ENCODE measurements at places on chromosomes 11 and 22. TPM values are rescaled to one million over a fixed set of nuclear protein-coding genes. Genes with fewer than 3 reads are reported as not detected.

DNA sequence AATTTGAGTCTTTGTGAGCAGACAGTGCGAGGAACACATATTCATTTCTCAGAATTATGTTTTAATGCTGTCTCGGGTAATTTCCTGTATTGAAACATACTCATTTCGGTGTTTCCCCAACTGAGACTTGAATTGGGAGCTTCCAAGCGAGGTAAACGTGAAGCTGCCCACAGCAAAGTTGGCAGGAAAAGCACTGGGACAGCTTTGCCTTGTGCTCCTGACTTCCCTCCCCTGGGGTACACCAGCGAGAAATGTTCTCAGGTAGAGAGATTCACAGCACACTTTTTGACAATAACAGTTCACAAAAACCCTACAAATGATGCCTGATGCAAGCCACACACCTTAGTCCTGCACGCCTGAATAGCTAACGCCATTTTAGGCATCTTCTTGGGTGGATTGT lies 3.1 kb downstream of the HTR3B start:
- no peak overlapping the region for H3K27ac ChIP-seq
- no peaks in the 10 kb centered on the region for H3K4me1 ChIP-seq
- no peaks in the 10 kb centered on the region for H3K36me3 ChIP-seq
- no peaks in the 10 kb centered on the region for H3K27me3 ChIP-seq

Gene INS
- not detected for total RNA-seq

GRCh38 chr22:31630331-31631329 lies 31.4 kb downstream of the PISD start:
- no peak for DNase-seq
- H3K27ac ChIP-seq, result peak overlapping the region; percentile 89
- no peaks in the 10 kb centered on the region for H3K36me3 ChIP-seq
- peaks cover 73% of the 10 kb centered on the region for H3K4me1 ChIP-seq

Gene OR51I1
- not detected for total RNA-seq

GRCh38 chr11:72635309-72635915 lies 38.8 kb downstream of the PDE2A start:
- DNase-seq, result no peak
- H3K4me1 ChIP-seq, result peaks cover 5% of the 10 kb centered on the region
- no peaks in the 10 kb centered on the region for H3K36me3 ChIP-seq
- H3K4me3 ChIP-seq, result no peak overlapping the region
- H3K27me3 ChIP-seq, result no peaks in the 10 kb centered on the region

- H3K27me3 ChIP-seq, result no peaks in the 10 kb centered on the region
- no peak for DNase-seq
- H3K4me1 ChIP-seq, result peaks cover 30% of the 10 kb centered on the region
- H3K4me3 ChIP-seq, result no peak overlapping the region
Measured at GRCh38 chr11:117062498-117062897, 35.7 kb downstream of the SIK3 start.

DNA sequence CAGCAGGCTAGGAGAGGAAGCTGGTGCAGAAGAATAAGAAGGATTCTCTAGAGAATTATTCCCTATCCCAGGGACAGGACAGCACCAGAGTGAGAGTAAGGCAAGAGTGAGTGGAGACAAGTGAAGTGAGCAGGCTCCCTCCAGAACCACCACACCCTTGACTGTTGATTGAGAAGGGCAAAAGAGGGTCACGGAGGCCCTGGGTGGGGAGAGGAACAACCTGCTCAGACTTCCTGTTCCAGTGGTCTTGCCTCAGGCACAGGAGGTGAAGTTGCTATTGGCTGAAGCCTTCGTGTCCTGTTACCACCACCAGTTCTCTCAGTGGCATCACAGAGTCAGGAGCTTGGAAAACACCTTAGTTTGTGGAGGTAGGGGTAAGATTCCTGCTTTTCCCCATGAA lies 51.7 kb upstream of the CCDC89 start:
- no peaks in the 10 kb centered on the region for H3K27me3 ChIP-seq
- peaks cover 5% of the 10 kb centered on the region for H3K4me1 ChIP-seq
- H3K4me3 ChIP-seq, result no peak overlapping the region
- no peak overlapping the region for H3K27ac ChIP-seq
- H3K36me3 ChIP-seq, result no peaks in the 10 kb centered on the region
- no peak for DNase-seq

- peaks cover 26% of the 10 kb centered on the region for H3K4me1 ChIP-seq
- H3K27ac ChIP-seq, result no peak overlapping the region
- no peak overlapping the region for H3K4me3 ChIP-seq
- DNase-seq, result no peak
- H3K36me3 ChIP-seq, result no peaks in the 10 kb centered on the region
Measured at GRCh38 chr11:69670158-69670845, 4.9 kb downstream of the LTO1 start.

Gene MS4A6A
- 30.7 TPM for total RNA-seq

DNA sequence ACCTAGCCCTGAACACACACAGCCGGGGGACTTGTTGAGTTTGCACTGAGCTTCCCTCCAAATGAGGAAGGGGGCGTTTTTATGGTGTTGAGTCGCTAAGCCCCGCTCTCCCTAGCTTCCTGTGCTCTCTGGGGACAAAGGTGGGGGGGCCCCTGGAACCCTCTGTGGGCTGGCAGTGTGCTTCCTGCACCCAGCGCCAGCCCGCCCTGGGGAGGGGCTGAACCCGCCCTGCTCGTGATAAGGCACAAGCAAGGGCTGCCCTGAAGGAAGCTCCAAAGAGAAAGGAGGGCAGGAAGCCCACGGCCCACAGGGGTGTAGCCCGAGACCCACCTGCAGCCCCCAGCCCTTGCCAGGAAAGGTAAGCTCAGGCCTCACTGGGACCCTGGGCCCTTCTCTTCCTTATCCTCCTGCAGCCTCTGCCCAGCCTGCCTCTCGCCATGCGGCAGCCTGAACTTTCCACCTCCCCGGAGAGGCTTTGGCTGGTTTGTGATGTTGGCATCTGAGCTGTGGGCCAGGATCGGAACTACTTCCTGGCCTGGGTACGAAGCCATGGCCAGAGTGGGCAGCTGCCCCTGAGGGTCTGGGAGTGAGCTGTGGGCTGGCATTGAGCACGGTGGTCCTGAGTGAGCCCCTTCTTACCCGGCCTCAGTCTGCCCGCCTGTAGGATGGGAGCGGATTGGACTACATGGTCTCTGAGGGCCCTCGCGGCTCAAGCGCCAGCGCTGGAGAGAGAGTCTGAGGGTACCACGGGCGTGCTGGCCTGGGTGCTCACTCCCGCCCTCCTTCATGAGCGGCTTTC lies at the start of gene FERMT3:
Gene FERMT3, plus strand, starts transcription at position 265 of the 799 bp plus-strand sequence. CDS start 644 bp downstream, outside the sequence.
- DNase-seq, result no peak
- H3K4me3 ChIP-seq, result peak within 1 kb of the TSS; percentile 27
- H3K27me3 ChIP-seq, result no peaks in the 10 kb centered on the region

DNA sequence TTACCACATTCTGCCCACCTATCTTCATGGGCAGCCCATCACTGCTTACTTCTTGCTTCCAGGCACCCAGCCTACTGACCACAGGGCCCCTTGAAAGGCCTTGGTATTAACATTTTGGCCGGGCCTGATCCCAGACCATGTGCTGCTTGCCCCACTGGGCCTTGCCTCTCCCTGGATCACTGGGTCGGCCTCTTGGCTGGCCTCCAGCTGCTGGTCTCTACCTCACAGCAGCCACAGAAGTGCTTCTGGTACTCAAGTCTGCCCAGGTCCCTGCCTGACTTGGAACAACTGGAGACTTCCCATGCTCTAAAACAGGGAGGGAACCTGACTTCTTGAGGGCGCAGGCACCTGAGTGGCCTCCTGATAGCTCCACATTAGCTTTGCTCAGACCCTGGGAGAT lies 63.6 kb downstream of the THAP12 start:
- peaks cover 7% of the 10 kb centered on the region for H3K4me1 ChIP-seq
- H3K27ac ChIP-seq, result no peak overlapping the region
- no peaks in the 10 kb centered on the region for H3K36me3 ChIP-seq
- no peak overlapping the region for H3K4me3 ChIP-seq

Gene GNAZ
- 11.3 TPM for total RNA-seq

DNA sequence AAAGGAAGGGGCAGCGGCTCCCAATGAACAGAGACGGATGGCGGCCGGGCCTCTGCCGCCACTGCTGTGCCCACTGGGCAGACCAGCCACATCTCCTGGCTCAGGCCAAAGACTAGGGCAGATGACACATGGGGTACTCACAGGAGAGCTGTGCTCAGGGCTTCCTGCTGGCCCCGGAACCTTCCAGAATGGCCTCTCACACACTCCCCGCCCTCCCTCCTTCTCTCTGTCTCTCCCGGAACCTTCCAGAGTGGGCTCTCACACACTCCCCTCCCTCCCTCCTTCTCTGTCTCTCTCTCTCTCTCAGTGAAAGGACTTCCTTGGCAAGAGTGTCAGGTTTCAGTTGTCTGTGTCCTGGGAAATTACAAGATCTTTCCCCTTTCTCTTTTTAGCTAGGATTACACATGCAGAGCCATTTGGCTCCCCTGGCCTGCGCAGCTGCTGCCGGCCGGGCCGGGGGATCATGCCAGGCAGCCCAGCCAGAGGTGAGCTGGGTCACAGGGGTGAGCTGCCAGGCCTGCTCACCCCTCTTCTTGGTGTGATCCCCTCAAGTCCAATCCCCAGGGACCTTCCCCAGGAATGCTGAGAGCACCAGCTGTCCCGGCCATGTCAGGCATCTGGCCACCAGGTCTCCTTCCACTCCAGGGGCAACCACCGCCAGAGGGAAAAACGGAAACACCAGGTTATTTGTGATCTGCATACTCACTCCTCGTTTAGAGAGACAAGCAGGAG lies 45.3 kb upstream of the ADA2 start:
- no peak overlapping the region for H3K4me3 ChIP-seq
- no peaks in the 10 kb centered on the region for H3K27me3 ChIP-seq
- H3K4me1 ChIP-seq, result peaks cover 8% of the 10 kb centered on the region
- no peak overlapping the region for H3K27ac ChIP-seq
- H3K36me3 ChIP-seq, result no peaks in the 10 kb centered on the region

- H3K4me3 ChIP-seq, result no peak overlapping the region
- no peaks in the 10 kb centered on the region for H3K4me1 ChIP-seq
- H3K27ac ChIP-seq, result no peak overlapping the region
- H3K27me3 ChIP-seq, result no peaks in the 10 kb centered on the region
- no peak for DNase-seq
Measured at GRCh38 chr11:44421090-44421675, 111.2 kb upstream of the ALX4 start.

- H3K27ac ChIP-seq, result no peak overlapping the region
- no peaks in the 10 kb centered on the region for H3K36me3 ChIP-seq
- H3K4me3 ChIP-seq, result no peak overlapping the region
- H3K27me3 ChIP-seq, result no peaks in the 10 kb centered on the region
Measured at GRCh38 chr22:23874871-23875270, 17.2 kb downstream of the SLC2A11 start.

- DNase-seq, result no peak
- no peaks in the 10 kb centered on the region for H3K27me3 ChIP-seq
- H3K27ac ChIP-seq, result no peak overlapping the region
- H3K4me3 ChIP-seq, result no peak overlapping the region
Measured at GRCh38 chr11:94424011-94424410, 22.8 kb upstream of the GPR83 start.

DNA sequence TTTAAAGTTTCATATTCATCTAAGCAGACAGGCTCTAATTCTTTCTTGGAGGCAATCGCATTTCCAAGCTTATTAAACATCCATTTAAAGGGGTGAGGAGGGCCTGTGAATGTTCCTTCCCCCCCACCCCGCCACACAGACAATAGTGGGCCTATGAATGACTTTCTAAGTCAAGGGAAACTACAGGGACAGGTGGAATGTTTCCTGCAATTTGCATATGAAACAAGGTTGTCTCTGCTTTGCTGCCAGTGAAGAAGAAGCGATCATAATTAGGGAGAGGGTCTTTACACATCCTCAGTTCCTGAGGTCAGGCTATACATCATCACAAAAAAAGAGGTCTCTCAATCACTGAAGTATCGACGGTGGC lies 127.9 kb upstream of the OPCML start:
- no peak for DNase-seq
- no peak overlapping the region for H3K4me3 ChIP-seq
- no peaks in the 10 kb centered on the region for H3K36me3 ChIP-seq
- H3K27me3 ChIP-seq, result no peaks in the 10 kb centered on the region
- H3K27ac ChIP-seq, result no peak overlapping the region

DNA sequence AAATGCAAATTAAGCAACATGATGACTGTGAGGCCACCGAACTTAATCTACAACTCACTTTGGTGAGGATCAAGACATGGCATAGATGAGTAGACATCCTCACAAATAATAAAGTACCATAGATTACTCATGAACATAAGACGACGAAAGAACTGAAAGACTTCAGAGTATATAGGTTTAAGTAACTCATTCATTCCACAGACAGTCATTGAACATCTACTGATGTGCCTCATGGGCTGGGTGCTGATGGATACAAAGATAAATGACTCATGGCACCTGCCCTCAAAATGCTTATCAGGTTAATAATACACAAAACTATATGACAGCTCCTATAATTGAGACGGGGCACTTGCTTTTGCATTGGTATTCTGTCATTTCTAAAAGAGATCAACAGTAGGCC lies 63.3 kb downstream of the ZC3H12C start:
- no peaks in the 10 kb centered on the region for H3K36me3 ChIP-seq
- no peak overlapping the region for H3K27ac ChIP-seq
- H3K4me1 ChIP-seq, result no peaks in the 10 kb centered on the region
- H3K4me3 ChIP-seq, result no peak overlapping the region
- no peak for DNase-seq
- no peaks in the 10 kb centered on the region for H3K27me3 ChIP-seq
